GDM1 (cell line): ENCODE measurements at places on chromosomes 7 and 10.

- no peak for DNase-seq
Observed at GRCh38 chr10:69874449-69874848, 72.7 kb downstream of the COL13A1 start.

GRCh38 chr10:10956681-10957542 lies 60.8 kb upstream of the CELF2 start:
- DNase-seq, result no peak

GRCh38 chr10:35427543-35427942 lies 91.2 kb downstream of the CCNY start:
- no peak for DNase-seq

GRCh38 chr10:86653379-86653778 lies 968 bp upstream of the OPN4 start:
- no peak for DNase-seq
